Epithelial cell of proximal tubule (primary cell): ENCODE measurements at places on chromosomes 11 and 22.

DNA sequence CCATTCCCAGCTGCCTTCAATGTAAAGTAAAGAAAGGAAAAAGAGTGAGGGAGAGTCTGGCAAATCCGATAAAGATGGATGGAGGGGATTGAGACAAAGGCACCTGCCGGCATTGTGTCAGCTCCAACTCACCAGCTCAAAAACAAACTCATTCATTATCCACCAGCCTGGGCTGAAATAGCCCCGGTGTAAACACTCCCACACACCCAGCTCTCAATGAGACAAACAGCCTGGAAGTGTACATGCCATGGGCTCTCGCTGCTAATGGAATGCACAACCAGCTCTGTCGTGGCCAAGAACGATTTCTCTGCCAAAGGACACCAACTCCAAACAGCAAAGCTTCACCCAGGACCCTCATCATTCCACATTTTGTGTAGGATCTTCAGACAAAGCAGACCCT lies 89.3 kb upstream of the OPCML start:
- no peak for DNase-seq

DNA sequence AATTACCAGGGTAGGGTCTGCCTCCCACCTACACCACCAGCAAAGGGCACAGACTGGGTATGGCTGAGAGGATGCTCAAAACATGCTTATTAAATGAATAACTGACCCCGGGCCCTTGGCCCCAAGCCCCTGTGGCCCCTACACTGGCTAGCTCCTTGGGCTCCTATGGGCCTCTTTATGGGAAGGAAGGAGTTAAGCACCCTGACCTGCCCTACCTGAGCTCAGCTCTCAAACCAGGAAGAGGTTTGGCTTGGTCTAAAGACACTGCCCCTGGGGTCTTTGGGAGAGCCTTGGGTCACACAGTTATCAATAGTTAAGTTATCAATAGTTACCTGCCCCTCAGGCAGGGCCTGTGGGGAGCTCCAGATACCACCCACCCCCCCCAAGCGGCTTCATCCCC lies 1.2 kb downstream of the USH1C start:
- DNase-seq: no peak

- no peak for DNase-seq
Measured at GRCh38 chr22:38397189-38398085, 57.6 kb downstream of the KCNJ4 start.

DNA sequence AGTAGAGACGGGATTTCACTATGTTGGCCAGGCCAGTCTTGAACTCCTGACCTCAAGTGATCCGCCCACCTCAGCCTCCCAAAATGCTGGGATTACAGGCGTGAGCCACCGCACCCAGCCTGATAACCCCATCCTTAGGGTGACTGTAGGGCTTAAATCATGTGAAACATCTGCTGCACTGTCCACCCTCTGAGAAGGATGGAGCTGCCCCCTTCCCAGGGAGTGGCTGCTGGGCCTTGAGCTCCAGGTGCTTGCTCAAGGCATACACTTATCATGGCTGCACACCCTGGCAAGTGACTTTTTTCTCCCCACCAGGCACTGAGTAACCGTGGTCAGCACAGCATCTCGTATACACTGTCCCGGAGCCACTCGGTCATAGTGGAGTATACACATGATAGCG lies 5.3 kb downstream of the PELI3 start:
- no peak for DNase-seq

- DNase-seq: no peak
Measured at GRCh38 chr22:37025500-37026070, 6.0 kb downstream of the MPST start.

GRCh38 chr11:85903811-85904210 lies 48.6 kb downstream of the CCDC83 start:
- DNase-seq: no peak
